ENCODE measurements at places on chromosomes 6 and 20.

GRCh38 chr20:58264271-58264670 lies 35.8 kb upstream of the ANKRD60 start:
- DNase-seq, result no peak

DNA sequence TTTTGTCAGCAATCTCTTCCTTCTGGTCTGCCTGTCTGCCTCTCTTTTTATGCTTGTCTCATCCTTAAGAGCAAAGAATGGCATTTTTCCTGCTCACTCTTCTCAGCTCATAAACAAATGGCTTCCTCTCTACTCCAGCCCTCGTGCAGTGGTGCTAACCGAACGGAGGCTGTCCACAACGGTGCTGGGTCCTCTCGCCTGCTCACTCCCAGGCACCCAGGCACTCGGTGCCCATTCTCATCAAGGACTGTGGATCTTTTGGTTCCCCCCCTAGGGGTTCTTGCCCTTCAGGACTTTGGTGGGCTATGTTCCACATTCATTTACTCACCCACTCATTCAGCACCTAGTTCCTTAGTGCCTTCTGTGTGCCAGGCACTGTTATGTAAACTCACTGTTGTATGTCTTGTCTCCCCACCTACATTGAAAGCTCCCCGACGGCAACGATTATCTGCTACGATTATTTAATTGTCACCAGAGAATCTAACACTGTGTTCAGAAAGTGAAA lies 113.9 kb downstream of the FYN start:
- no peak for DNase-seq

- DNase-seq, result no peak
Observed at GRCh38 chr20:33007376-33008335, at the start of gene BPIFB2. Gene BPIFB2 (plus strand): TSS chr20:33007704. CDS start chr20:33008575, 871 bp downstream.

GRCh38 chr20:618980-619379 lies 8.9 kb upstream of the TCF15 start:
- DNase-seq, result no peak

GRCh38 chr6:159107451-159108260 lies 61.5 kb upstream of the FNDC1 start:
- no peak for DNase-seq

GRCh38 chr6:48610846-48611245 lies 499.8 kb upstream of the PTCHD4 start:
- no peak for DNase-seq

- DNase-seq, result no peak
Observed at GRCh38 chr6:114747995-114748625, 405.3 kb upstream of the HS3ST5 start.

- DNase-seq, result no peak
Observed at GRCh38 chr6:25590986-25591385, 61.0 kb upstream of the SCGN start.

DNA sequence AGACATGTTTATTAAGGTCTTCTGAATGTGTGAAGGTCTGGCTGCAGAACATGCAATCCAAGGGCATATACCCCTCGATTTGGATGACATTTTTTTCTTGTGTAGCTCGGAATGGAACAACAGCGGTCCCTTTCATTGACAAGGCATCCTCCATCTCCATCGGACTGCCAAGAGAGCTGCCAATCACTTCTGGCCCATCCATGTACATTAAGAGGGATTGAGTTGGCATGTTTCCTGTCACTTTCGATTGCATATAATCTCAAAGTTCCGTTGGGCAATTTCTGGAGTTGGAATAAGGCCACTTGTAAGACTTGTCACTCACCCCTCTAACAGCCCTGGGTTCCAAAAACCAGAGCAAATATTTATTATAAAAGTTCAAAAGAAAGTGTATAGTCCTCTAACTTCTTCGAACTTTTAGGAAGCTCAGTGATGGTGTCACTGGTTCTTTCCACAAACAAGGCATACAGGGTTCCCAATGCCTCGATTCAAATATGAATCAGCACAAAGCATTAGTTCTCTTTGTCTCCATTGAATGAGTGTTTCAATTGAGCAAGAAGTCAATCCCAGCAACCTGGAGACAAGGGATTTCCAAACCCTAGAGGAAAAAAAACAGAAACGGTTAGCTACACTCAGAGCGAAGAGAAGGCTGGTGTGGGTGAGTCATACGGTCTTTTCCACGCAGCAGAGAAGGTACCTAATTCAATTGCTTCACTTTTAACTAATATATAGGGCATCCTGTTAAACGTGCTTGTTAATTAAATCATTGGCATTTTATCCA lies 10.9 kb downstream of the ZNF217 start:
- DNase-seq, result no peak

GRCh38 chr6:35318196-35319171 lies 20.9 kb downstream of the DEF6 start:
- DNase-seq, result peak; percentile 44

GRCh38 chr20:14888134-14888533 lies 550.7 kb upstream of the FLRT3 start:
- DNase-seq, result no peak

GRCh38 chr6:12160326-12160725 lies 129.8 kb upstream of the EDN1 start:
- no peak for DNase-seq

DNA sequence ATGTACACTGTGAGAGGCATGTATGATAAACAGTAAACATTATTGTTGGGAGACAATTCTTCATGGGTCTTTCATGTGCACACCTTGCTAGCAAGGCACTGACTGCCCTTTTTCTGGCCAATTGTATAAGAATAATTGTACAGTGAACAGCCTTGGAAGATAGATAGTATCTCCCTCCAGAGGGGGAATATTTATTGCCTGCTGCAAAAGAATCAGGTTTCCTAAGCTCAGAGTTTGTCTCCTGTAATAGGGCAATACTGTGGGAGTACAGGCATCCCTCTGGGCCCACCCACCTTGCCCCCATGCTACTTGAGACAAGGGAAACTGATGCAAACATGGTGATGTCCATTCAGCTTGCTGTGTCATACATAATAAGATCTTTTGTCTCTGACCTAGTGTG lies 442.2 kb downstream of the HDGFL1 start:
- no peak for DNase-seq

DNA sequence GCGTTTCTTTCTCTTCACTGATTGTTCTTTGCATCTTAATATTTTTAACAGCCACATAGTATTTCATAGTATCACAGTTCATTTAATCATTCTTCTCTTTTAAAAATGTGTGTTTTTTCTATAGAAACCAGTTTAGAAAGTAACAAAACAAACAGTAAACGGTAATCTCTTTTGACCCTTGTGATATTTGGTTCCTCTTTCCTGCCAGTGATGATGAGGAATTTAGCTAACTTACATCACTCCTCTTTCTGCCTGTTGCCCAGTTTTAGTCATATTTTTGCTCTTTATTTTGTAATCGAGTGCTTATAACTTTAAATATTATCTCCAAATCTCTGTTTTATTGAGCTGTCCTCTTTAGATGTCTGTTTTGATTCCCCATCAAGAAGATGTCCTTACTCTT lies 38.1 kb upstream of the ZBTB24 start:
- DNase-seq, result no peak

GRCh38 chr6:5274231-5274630 lies 12.9 kb downstream of the FARS2 start:
- DNase-seq, result no peak

GRCh38 chr6:158070513-158070912 lies 88.8 kb downstream of the SYNJ2 start:
- DNase-seq, result no peak

- no peak for DNase-seq
Observed at GRCh38 chr6:11055127-11055627, 11.1 kb upstream of the ELOVL2 start.

DNA sequence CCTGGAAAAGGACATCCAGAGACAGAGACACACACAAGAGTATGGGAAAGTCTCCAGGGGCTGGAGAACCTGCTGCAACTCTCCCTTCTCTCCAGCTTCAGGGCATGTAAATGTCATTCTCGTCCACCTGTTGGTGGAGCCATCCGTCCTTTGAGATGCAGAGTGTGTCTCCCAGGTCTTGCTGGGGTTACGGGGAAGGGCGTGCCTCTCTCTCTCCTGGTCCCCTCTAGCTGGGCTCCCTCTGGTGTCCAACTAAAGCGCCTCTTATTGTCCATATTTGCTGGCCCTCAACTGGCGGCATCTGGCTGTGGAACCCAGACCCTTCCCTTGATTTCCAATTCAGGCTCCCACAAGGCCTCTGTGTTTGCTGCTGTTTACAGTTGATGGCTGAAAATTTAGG lies 244.1 kb downstream of the BMP7 start:
- no peak for DNase-seq

GRCh38 chr20:3890999-3891929 lies 2.1 kb downstream of the PANK2 start:
- DNase-seq, result no peak

DNA sequence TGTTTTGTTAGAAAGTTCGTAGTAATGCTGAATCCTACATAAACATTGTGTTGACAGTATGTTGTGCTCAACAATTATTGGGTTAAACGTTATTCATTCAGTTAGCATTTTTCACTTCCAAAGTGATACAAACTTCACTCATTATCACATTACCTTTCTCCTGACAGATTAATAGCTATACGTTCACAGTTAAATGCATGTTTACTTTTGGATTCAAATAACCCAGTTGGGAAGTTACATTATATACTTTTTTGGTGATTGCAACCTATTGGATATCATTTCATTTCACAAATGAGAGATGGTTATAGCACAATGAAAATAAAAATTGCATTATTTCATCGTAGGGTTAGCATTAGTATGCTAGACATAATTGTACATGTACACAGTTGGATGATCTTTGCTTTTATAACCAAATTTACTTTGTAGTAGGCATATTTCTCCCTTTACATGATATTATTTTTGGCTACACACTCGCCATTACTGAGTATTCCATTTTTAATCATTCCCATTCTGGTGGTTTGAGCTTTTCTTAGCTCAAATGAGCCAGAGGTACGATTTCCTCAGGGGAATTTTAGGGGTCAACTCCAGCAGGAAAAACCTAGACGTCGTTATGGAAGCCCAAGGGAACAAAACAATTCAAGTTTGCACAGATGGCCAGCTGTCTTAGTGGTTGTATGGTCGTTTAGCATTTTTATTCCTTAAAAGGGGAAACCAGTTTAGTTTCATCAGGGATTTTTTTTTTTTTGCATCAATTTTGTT lies 2.1 kb upstream of the HIVEP1 start:
- no peak for DNase-seq

DNA sequence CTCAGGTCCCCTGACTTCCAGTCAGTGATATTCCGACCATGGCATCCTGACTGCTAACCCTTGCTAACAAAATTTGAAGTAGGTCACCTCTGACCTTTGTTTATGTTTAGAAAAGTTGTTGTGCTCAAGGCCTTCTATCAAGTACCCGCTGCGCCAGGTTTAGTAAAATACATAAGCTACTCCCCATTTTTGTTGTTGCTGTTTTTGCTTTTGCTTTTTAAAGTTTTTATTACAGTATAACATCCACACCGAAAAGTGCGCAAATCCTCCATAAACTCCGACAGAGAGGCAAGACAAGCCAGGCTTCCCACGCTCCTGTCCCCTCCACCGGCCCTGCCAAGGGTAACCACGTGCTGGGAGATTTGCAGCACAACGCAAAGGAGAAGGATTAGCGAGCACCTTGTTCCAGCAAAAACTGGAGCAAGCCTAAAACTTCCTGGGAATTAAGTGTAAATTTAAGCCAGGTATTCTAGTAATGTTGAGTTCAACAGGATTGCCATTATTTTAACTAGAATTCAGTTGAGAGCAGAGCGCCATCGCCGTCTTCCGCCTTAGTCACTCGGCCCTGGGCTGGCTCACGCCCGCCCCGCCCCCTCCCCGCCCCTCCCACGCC lies 17.8 kb upstream of the HMGN4 start:
- DNase-seq, result peak; percentile 74

DNA sequence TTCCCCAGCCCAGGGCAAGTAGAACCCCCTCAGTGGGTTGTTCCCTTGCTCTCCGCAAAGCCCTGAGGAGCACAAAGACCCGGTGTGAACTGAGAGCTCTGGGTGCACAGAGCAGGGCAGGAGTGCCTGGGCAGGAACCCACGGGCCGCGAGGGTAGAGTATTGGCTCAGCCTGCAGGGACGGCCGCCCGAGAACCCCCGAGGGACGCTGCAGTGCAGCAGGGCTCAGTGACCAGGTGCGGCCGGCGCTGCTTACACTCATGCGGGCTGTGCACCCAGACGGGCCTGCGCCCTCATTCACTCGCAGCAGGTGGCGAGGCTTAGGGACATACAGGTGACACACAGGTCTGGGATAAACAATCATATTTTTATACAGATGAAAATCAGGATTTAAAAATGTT lies 51.9 kb upstream of the PDE10A start:
- DNase-seq, result no peak

- DNase-seq, result no peak
Observed at GRCh38 chr6:7629321-7629720, 39.3 kb downstream of the SNRNP48 start.

DNA sequence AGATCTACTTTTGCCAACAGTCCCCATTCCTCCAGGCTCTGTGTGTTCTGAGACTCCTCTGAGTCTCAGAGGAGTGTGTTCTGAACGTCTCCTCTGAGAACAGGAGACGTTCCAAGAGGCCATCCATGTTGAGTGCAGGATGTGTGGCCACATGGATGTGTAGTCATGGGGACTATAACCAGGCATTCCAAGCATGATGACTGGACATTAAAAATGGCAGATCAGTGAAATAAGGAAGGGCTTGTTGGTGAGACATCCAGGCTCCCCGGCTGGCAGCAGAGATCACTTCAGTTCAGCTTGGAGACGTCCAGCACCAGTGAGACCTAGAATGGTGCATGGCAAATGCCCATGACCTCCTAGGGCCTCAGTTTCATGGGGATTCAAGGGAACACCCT lies 34.3 kb upstream of the POU5F1 start:
- DNase-seq, result no peak

DNA sequence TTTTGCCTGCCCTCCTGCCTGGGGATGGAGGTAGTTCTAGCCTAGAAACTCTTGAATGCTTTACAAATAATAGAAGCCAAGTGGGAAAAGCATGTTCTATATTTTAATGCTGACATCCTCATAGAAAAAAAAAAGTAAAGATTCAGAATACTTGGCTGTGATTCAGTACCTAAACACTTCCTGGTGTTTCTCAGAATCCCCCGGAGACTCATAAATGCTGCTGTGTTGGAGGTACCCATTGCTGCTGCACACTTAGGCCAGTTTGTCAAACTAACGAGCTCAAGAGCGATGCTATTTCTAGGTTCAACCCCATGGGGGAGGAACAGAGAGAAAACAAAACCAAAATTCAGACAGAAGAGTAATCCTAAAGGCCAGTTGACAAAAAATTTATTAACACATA lies 38.8 kb upstream of the ZFP64 start:
- DNase-seq, result no peak

- DNase-seq, result no peak
Observed at GRCh38 chr20:49635866-49636265, 67.9 kb upstream of the PTGIS start.

- no peak for DNase-seq
Observed at GRCh38 chr20:4918473-4918872, 82.8 kb downstream of the SLC23A2 start.

GRCh38 chr20:14568701-14569100 lies 231.3 kb upstream of the FLRT3 start:
- DNase-seq, result no peak

DNA sequence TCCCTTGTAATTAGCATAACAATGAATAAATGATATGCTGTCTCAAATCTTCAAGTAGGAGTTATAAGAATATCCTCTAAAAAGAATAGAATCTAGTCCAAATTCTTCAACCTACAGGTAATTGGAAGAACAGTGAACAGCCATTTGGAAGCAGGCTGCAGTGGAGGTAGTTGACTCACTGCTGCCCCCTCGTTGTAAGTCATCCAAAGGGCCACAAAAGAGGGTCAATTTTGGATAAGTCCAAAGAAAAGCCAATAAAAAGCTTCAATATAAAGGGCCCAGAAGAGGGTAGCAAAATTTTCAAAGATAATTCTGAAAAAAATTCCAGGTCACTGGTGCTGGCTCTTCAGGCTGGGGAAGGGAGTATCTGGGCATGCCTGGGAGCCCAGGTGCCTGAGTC lies 60.8 kb upstream of the SSTR4 start:
- DNase-seq, result no peak

Measured in amygdala (tissue), 56 donors.